ENCODE measurements at places on chromosomes 1 and 21. TPM values are rescaled to one million over a fixed set of nuclear protein-coding genes. Genes with fewer than 3 reads are reported as not detected.

RNF186 gene
- not detected for total RNA-seq

TMPRSS15 gene
- 0.20 TPM for total RNA-seq

SLC9C2 gene
- not detected for total RNA-seq

CHODL gene
- total RNA-seq = 7.6 TPM

DNA sequence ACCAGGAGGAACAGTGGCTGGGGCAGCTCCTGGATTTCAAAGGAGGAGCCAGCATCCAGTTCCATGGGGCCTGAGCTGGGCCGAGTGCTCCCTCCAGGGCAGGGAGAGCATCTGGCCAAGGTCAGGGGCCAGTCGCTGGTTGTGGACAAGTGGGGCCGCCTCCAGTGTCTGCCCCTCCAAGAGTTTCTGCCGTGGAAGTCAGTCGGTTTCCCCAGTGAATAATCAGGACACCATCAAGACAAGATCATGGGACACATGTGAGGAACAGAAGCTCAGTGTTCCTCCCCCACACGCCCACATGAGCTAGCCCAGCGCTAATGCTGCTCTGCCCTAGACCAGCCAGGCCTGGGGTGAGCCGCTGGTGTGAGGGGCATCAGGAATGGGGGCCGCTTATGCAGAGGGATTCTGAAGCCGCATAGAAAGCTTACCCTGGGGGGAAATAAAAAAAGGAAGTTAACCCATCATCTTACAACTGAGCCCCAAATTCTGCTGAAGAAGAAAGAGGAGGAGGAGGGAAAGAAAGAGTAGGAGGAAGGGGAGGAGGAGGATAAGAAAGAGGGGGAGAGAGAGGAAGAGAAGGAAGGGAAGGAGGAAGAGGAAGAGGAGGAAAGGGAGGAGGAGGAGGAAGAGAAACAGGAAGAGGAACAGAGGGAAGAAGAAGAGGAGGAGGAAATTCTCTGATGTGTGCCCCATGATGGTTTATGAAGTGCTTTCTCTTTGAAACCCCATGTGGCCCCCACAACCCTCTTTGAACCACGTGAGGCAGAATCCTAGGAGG, 198.4 kb downstream of the MATN1 start:
- DNase-seq = no peak

- DNase-seq = no peak
Observed at GRCh38 chr21:37828556-37828955, 87.7 kb downstream of the KCNJ6 start.

DNA sequence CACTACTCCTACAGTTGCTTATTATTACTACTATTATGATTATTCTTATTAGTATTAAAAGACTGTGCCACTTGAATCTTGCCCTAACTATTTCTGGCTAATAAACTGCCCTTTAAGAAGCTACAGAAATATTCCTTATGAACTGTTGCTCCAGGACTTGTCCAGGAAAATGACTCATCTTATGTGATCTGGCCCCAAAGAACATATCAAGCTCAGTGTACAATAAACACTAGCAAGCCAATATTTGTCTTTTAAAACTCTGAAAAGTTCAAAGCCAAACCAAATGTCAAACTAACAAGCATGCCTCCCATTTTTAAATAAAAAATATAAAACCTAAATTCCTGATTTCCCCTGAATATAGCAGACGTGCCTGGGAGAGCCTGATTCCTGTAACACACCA, 88.7 kb upstream of the SIM2 start:
- no peak for DNase-seq

- no peak for DNase-seq
Observed at GRCh38 chr1:234302354-234302962, 70.8 kb upstream of the COA6 start.

GRCh38 chr1:39663559-39663958, 8.3 kb downstream of the NT5C1A start:
- DNase-seq = no peak

- DNase-seq = no peak
Observed at GRCh38 chr1:246187834-246188372, 319.2 kb downstream of the SMYD3 start.

DNA sequence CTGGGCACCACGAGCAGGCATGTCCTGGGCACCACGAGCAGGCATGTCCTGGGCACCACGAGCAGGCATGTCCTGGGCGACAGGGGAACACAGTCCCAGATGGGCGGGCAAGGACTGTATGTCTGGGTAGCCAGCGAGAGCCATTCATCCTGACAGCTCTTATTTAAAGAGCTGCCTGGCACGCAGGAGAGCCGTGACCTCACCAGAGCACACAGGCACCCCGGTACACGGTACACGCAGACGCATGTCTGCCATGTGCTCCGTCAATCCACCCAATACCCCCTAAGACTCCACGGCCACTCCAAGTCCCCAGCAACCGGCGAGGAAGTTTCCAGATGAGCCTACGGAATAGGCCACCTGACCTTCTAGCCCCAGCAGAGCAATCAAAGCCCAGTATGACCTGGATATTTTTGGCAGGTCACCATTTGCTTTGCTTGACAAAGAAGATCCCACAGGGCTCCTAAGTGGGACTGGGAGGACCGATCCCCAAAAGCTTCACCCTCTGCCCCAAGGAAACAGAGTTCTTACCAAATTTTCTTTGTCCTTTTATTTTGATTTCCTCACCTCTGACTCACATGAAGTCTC, 51.7 kb downstream of the CASZ1 start:
- DNase-seq = no peak

DNA sequence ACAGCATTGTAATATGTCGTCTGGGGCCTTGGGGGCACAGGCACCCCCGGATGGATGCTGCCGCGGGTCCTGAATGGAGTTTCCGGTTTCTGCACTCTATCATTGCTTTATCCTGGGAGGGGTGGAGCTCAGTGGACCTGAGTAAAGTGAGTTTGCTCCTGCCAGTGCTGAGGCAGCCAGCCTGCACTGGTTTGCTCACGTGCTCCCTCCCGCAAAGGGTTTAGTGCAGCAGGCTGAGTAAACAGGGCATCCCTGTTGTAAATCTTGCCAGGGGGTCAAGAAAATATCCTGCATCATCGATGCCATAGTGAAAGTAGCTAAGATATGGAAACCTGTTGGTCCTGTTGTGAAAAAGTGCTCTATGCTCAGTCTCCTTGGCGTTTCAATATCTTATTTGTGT, 85.6 kb upstream of the BRINP3 start:
- no peak for DNase-seq

- DNase-seq = no peak
Observed at GRCh38 chr1:17805869-17806684, 50.9 kb downstream of the ACTL8 start.

- DNase-seq = no peak
Observed at GRCh38 chr1:89206373-89206772, 7.6 kb upstream of the GBP4 start.

GRCh38 chr1:167777269-167777650, 55.5 kb downstream of the MPZL1 start:
- DNase-seq = no peak

GRCh38 chr1:153623101-153623500, 4.2 kb downstream of the S100A13 start:
- DNase-seq = no peak

DNA sequence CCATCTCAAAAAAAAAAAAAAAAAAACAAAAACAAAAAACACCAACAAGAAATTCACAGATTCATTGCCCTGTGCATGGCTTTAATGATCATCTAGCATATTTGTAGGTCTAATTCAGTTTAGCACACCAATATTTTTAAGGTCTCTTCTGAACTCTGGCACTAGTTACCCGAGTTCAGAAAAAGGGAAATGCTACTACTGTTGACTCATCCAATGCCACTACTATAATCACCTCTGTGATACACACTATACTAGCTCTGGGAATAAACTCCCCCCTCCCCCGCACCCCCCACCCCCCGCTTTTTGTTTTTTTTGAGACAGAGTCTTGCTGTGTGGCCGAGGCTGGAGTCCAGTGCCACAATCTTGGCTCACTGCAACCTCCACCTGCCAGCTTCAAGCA, 55.6 kb downstream of the FBXO42 start:
- no peak for DNase-seq

DNA sequence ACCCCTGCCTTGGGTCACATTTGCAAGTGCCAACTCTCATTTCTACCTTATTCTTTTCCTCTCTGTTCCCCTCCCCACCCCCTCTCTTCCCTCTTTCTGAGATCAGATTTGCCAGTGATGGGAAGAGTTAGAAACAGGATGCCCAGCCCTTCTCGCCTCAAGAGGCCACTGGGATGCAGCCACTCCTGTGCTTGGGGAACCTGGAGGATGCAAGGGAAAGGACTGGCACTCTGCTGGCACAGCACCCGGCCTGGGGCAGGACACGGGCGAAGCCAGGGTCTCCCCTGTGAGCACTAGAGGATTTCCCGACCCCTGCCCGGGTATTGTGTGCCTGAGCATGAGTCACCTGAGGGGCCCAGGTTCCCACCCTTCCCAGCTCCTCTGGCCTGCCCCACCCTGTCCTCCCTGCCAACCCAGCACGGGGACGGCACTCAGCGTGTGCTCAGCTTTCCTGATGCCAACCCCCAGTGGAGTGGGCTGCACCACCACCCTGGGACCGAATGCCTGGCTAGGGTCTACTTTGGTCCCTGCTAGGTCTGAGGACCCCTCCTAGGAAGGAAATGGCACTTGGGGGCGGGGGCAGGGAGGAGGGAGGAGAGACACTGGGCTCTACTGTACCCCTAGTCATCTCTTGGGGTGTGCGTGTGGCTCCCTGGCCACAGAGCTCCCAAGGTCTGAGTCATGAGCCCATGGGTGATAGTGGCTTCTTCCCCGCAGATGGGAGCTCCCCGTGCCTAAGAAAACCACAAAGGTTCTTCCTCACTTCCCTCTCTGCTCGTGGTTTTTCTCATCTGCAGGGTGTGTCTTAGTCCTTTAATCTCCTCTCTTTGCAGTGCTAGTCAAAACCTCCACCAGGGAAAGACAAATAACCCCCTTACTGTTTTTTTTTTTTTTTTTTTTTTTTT, 12.4 kb downstream of the LMNA start:
- peak; percentile 88 for DNase-seq
